ENCODE measurements at places on chromosomes 16 and 17.

DNA sequence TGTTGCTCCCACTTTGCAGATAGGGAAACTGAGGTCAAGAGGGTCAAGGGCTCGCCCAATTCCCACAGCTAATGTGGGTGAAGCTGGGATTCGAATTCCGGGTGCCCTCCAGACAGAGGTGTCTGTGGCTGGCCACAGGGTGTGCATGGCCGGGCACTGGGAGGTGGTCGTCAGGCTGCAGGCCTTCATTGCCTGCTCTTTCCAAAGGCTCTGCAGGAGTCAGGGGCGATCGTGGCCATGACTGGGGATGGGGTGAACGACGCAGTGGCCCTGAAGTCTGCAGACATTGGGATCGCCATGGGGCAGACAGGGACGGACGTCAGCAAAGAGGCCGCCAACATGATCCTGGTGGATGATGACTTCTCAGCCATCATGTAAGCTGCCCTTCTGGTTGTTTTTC lies 49.8 kb downstream of the MEAK7 start:
- ATAC-seq: no peak

- no peak for ATAC-seq
Observed at GRCh38 chr17:55154101-55154500, 110.7 kb upstream of the HLF start.

GRCh38 chr17:77391668-77392375 lies 251.1 kb downstream of the SEC14L1 start:
- ATAC-seq: no peak

- no peak for ATAC-seq
Observed at GRCh38 chr16:2925951-2926649, 14.4 kb downstream of the FLYWCH1 start.

DNA sequence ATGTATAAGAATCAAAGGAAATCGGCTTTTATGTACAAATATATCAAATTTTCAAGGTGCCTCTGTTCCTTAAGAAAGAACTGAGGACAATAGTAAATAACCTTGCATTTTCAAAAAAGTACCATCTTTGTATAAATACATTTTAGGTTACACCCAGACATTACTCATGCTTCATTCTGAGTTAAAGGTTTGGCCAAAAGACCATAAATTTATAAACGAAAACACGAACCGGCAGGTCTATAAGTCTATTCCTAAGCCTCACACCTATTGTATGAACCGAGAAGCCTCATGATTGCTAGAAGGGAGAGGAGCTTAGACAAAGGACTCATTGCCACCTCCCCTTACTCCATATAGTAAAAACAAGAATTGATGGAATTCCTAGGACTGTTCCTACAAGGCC lies 94.6 kb upstream of the PSMD7 start:
- no peak for ATAC-seq

DNA sequence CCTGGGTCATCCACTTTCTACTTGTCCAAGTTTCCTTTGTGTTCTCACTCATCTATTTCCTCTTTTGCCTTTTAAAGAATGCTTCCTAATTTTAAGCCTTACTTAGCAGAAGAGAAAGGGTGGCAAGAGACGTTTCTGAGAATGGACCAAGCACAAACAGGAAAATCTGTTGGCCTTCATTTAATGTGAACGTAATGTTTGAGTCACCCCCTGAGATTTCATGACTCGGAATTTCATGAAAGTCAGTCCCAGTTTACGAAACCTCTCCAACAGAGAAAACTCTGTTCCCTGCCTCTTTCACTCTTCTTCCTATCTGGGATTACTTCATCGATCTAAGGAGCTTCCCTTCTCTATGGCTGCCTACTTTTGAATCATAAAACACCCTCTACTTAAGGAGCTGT lies at the start of gene CD300E:
TSS of gene CD300E (minus strand) at position 46 of the 401 bp plus-strand sequence. CDS start 117 bp downstream, outside the sequence.
- ATAC-seq: no peak

- ATAC-seq: no peak
Observed at GRCh38 chr17:34354637-34355036, 1.6 kb upstream of the CCL13 start.

GRCh38 chr16:57204675-57205074 lies 18.5 kb downstream of the RSPRY1 start:
- ATAC-seq: no peak

- ATAC-seq: peak; percentile 42
Observed at GRCh38 chr17:47698749-47699535, 5.0 kb downstream of the TBKBP1 start.

DNA sequence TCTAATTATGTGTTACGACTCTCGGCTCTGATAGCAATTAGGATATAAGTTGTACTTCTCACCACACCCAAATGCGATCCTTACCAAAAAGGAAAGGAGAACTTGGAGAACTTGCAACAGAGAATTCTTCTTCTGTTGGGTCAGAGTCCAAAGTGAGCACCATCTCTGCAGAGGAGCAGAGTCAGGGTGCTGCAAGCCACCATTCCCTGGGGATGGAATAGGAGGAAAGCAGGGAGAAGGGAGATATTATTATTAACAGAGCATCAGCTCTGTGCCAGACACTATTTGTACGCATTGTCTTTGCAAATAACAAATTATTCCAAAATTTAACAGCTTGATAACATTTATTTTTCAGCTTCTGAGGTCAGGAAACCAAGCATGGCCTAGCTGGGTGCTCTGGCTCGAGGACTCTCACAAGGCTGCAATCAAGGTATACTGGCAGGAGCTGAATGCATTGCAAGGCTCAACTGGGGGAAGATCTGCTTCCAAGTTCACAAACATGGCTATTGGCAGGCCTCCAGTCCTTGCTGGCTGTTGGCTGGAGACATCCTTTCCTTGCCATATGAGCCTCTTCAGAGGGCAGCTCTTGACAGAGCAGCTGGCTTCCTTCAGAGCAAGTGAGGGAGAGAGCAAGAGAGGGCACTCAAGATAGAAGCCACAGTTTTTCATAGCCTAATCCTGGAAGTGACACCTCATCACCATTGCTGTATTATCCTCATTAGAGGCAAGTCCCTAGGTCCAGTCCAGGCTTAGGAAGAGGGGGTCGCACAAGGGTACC lies 296.2 kb upstream of the CDH5 start:
- ATAC-seq: no peak

DNA sequence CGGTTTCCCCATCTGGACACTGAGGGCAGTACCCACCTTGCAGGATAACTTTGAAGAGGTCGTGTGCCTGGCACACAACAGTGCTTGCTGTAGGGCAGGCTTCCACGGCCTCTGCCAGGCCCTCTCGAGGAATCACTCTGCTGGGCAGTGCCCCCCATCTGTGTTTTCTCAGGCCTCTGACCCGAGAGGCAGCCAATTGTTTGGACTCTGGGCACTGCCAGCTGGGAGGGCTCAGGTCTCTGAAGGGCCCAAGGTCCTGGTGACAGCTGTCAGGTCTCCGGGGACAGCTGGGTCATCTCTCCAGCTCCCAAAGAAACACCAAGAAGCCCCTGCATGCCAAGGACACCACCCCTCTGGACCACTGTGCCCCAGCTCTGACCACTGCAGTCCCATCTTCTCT lies 1.0 kb upstream of the RAB26 start:
- no peak for ATAC-seq

DNA sequence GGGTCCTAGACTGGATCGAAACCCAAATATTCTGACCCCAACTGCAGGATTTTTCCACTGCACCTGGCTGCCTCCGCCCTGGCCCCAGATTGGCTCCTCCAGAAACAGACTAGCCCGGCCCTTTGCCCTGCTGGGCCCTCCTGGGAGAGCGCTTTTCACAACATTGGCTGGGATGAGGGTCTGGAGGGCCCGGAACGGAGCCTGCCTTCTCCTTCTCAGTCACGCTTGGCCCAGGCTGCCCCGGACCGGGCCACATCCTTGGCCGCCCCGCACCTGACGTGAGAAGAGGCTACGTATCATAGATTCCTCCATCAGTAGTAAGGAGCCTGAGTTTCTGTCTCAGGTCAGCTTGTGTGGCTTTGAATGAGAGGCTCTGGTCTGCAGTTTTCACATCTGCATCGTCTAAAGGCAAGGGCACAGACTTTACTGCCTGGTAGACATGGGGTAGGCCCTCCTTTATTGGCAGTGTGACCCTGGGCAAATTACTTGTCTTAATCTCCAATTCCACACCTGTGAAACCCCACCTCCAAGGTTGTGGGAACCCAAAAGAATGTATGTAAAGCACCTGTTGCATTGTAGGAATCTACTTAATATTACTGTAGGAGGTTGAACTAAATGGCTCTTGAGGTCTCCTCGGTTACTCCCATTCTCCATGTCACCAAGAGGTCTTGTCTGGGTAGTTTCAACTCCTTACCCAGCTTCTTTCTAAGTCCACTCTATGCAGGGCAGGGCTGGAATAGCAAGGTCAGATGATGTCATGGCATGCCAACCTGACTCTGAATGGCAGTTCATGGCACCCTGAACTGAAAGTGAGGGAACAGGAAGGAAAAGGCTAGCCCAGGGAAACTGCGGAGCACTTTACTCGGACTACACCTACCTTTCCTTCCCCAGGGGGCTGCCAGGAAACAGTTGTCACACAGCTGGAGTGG lies 661 bp downstream of the LRRC3C start:
- peak; percentile 24 for ATAC-seq

DNA sequence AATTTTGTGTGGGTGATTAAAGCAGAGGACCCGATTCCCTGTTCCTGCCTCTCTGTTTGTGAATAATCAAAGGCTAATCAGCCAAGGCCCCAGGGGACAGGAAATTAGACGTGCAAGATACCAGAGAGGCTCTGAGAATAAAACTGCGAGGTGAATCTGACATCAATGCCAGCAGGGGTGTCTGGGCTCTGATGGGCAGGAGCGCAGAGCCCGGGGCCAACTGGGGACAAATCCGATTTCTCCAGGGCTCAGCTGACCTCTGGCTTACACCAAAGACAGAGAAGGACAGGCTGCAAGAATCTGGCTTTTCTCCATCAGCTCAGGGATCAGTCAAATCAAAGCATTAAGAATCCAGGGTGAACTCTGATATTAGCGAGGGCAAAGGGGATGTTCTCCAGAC lies 174.3 kb downstream of the XYLT1 start:
- no peak for ATAC-seq

DNA sequence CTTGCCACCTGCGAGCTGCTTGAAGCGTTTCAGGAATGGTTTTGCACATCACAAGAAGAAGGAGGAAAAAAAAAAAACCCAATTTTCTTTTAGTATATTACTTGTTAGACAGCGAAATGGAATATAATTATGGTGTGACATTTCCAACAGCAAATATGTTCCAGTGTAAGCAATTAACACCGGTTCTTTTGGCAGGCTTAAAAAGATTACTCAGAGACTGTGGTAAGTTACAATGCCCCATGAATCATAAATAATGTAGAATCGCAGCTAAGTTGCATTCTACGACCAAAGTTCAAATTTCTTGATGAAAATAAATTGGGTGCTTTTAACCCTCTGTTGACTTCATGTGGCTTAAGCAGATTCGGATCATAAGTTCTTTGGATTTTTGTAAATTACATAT lies 245.2 kb downstream of the XYLT1 start:
- ATAC-seq: no peak

DNA sequence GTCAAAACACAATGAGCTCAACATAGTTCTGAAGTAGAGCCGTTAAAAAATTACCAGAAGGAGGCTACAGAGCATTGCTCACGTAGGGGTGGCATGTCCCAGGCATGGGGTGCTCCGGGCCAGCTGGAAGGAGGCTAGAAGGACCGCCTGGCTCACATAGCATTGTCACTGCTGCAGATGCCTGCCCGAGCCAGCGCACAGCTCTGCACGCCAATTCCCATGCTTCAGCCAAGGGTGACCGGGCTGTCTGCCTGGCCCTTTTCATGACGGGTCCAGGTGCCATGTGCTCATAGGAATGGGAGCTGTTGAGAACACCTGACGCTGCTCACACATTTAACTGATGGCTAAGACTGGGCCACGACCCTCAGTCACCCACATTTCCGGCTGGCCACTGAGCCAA lies 228.9 kb upstream of the FOXF1 start:
- no peak for ATAC-seq

DNA sequence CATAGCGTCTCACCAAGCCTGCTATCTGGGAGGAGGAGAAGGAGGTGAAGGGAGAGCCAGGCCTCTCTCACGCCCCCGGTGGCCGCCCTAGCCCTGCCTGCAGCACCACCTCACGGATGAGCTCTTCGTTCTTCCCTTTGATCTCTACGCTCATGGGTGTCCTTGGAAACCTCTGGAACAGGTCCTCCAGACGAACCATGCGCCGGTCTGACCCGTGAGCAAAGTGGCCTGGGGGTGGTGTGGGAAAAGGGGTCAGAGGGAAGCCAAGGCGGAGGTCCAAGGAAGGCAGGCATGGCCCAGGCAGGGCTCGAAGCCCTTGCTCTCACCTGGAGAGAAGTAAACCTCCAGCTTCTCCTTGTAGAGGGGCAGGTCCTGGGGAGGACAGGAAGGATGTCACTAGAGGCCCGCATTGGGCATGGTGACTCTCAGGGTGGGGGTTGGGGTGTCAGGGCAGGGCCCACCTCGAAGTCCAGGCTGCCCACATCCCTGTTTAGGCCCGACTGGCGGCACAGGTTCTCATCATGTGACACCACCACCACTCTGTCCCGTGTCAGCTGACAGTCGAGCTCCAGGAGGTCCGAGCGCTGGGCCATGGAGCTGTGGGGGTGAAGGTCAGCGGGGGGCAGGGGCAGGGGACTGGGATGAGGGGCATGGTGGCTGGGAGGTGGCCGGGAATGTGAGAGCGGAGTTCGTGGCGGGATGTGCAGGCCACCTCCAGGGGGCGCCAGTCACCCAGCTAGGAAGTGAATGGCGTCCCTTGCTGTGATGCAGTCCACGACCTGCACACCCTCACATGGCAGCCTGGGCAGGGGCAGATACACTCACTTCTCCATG lies 923 bp downstream of the GDPD3 start:
- ATAC-seq: peak; percentile 44

- ATAC-seq: no peak
Observed at GRCh38 chr16:35711435-35711834, 2252.0 kb downstream of the TP53TG3F start.

- ATAC-seq: no peak
Observed at GRCh38 chr17:8520981-8521380, 85.3 kb downstream of the NDEL1 start.

GRCh38 chr17:80910043-80910442 lies 81.6 kb upstream of the CHMP6 start:
- ATAC-seq: no peak

GRCh38 chr17:80068301-80069222 lies 32.1 kb downstream of the CCDC40 start:
- no peak for ATAC-seq

- no peak for ATAC-seq
Observed at GRCh38 chr16:66862023-66862520, 17.9 kb downstream of the CA7 start.

- no peak for ATAC-seq
Observed at GRCh38 chr16:68364561-68364998, 53.8 kb downstream of the PRMT7 start.

GRCh38 chr16:77965346-77965745 lies 57.0 kb upstream of the CLEC3A start:
- ATAC-seq: no peak

DNA sequence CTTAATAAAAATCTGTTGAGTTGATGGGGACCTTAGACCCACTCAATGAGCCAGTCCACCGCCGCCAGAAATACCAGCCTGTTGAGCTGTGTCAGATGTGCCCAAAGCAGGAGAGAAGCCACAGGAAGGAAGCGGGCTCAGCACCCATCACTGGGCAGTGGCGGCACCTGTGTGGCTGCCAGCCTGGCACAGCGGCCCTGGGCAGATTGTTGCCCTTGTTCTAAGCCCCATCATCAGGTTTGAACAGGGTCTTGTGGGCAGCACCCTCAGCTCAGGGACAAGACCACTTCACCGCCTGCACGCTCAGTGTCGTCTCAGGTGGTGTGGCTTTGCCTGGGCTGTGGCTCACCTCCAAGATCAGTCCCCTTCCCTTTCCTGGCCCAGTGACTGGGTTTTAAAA lies 9.3 kb downstream of the ENDOV start:
- ATAC-seq: no peak

GRCh38 chr17:79728908-79729471 lies 1.8 kb upstream of the ENPP7 start:
- no peak for ATAC-seq

All from stimulated activated memory B cell treated with anti-CD40 and anti-IgM and Interleukin-4, amounts not matched to agents 10 μg/mL and 1 μg/mL and 100 μg/mL, for 72 hours (primary cell).